CD8-positive, alpha-beta T cell (primary cell): ENCODE measurements at places on chromosomes 11 and 22.

DNA sequence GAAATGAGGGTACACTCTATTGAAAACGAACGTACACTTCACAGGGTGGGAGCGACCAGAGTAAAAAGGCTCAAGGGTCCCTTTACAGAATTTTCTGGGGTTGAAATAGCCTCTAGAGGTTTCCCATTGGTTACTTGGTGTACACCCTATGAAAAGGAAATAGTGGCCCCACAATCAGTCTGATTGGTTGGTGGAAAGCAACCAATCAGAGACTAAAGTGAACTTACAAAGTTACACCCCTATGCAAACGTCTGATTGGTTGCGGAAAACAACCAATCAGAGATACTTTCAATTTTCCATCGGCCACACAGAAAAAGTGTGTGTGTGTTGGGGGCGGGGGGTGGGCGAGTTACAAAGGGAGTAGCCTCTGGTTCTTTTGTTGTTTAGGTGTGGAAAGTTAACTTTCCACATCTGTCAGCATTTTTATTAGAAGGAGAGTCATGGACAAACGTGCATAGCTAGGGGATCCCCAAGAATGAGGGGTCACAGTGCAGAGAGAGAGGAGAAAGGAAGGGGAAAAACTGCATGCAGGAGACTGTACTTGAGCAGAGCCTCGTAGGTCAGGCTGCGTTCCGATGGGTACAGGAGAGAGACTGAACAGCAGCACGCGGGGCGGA is 1152.1 kb downstream of the TBC1D22A start:
- no peak for DNase-seq

DNA sequence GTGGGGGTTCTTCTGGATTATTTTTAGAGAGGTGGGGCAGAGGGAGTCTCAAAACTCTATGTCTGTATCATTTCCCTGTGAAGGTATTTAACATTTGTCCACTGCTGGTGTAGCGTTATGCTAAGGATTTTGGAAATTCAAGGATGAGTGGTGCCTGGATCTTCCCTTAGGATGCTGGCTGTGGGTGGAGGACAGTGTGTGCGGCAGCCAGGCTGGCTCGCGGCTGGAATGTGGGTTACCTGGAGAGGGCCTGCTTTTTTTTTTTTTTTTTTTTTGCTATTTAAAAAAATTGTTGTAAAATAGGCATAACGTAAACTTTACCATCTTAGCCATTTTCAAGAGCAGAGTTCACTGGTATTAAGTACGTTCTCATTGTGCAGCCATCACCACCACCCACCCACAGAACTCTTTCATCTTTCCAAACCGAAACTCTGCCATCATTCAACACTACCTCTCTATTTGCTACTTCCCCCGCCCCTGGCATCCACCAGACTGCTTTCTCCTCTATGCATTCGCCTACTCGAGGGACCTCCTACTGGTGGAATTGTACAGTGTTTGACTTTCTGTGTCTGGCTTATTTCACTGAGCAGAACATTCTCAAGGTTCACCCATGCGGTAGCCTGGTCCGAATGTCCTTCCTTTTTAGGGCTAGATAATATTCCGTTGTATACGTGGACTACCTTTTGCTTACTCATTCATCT is 67.1 kb downstream of the PARVB start:
- DNase-seq = no peak

GRCh38 chr11:10524471-10524870 is 16.5 kb downstream of the RNF141 start:
- DNase-seq = no peak

DNA sequence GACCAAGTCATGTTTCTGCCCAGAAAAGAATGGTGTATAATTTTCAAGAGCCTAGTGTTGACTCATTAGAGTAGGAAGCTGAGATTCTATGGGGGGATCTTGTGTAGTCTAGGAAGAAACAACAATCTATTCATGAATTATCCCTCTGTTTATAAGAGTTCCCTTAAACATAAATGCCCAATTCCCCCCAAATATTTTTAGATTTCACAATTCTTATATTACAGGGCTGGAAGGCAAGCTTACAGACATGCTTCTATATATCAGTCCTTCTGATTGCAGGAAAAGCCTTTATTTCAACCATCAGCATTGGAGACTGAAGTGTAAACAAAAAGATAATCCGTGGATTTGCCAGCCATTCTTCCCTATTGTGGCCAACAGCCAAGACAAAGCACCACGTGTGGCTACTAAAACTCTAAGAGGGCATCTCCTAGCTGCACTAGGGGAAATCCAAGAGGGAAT is 71.4 kb downstream of the NAT10 start:
- no peak for DNase-seq

DNA sequence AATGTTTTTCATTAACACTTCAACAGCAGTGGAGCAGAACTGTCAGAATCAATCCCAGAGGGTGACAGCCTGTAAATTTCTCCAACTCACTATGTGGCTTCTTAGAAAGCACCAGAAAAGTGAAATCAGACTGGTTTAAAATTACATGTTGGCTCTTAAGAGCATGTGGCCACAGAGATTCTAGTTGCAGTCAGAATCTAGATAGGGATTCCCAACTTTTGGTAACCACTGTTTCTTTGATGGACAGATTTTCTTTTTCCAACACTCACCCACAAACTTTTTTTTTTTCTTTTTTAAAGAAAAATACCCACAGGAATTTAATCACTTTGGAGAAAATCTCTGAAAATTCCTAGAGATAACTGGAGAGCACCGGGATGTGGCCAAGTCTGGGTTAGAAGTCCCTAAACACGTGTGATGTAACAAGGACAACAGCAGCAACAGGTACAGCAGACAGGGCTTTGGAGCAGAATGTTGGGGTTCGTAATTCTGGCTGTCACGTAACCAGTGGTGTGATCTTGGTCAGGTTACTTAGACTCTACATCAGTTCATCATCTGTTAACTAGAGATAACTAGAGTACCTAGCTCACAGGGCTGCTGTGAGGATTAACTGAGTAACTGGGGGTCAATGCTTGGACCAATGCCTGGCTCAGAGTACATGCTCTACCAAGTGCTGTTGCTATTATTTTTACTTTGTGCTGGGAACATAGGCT is 100.1 kb downstream of the NAT10 start:
- no peak for DNase-seq

DNA sequence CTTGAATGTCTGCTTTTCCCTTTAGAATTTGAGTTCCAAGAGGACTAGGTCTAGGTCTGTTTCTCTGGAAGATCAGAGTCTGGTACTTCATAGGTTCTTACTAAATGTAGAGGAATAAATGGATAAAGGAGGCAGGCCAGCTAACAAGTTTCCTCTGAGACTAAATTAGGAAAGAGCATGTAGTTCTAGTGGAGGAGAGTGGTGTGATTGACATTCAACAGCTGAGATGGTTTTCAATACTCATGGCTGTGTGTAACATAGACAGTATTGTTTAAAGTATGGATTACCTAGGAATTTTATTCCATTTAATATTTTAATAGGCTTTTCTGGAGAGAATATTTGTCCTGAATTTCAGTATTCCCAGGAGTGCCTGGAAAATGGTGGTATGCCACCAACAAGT is 364.7 kb downstream of the METTL15 start:
- no peak for DNase-seq

GRCh38 chr11:28999620-29000019 is 891.4 kb downstream of the METTL15 start:
- no peak for DNase-seq

GRCh38 chr11:74325649-74326645 is 14.5 kb upstream of the P4HA3 start:
- DNase-seq = no peak

DNA sequence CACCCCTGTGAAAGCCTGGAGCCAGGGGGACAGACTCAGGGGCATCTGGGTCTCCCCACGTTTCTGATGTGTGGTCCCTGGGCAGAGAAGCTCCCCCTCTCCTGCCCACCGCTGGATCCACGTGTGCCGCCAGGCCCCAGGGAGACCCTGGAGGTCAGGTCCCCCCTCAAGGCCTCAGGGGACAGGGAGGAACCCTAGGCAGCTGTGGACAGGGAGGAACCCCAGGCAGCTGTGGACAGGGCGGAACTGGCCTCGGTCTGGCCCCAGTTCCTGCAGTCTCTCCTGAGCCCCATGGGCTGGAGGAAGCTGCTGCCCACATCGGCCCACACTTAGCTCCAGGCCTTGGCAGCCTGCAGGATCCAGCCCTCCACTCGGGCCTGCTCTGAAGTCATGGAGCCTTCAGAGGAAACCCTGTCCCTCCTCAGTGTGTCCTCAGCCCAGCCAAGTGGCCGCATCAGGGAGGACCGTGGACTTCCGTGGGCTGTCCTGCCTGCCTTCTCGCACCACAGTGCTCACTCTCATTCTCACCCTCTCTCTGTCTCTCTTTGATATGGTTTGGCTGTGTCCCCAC is 127.7 kb downstream of the BRD1 start:
- DNase-seq = no peak

GRCh38 chr22:21849489-21849888 is 18.0 kb downstream of the MAPK1 start:
- no peak for DNase-seq

DNA sequence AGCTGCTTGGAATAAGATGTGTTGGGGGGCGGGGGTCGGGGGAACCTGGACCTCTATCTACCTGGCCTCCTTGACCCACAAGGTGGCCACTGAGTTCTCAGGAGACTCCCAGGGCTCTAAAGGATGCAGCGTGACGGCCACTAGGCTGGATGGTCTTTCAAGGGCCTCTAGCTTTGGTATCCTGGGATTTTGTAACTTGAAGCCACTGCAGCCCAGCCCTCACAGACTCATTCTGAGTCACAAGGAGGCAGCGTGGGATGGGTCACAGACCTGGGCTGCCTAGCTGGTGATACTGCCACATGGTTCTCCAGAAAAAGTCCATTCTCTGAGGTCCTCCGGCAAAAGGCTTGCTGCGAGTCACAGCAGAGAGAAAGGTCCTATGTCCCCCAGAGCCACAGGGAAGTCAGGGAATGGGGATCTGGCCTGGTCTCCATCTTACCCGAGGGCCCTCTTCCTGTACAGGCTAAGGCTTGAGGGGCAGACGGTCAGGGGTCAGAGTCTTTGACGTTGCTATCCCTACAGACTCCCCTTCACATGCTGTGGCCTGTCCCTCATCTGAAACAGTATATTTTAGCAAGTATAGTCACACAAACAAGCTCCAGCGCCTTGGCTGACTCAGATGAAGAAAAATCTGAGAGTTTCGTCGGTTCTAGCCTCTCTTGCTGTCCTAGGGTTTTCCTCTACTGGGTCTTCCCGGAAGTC is 52.4 kb downstream of the KCNC1 start:
- DNase-seq = no peak

GRCh38 chr22:29476116-29476515 is 3.9 kb upstream of the NEFH start:
- DNase-seq = no peak

DNA sequence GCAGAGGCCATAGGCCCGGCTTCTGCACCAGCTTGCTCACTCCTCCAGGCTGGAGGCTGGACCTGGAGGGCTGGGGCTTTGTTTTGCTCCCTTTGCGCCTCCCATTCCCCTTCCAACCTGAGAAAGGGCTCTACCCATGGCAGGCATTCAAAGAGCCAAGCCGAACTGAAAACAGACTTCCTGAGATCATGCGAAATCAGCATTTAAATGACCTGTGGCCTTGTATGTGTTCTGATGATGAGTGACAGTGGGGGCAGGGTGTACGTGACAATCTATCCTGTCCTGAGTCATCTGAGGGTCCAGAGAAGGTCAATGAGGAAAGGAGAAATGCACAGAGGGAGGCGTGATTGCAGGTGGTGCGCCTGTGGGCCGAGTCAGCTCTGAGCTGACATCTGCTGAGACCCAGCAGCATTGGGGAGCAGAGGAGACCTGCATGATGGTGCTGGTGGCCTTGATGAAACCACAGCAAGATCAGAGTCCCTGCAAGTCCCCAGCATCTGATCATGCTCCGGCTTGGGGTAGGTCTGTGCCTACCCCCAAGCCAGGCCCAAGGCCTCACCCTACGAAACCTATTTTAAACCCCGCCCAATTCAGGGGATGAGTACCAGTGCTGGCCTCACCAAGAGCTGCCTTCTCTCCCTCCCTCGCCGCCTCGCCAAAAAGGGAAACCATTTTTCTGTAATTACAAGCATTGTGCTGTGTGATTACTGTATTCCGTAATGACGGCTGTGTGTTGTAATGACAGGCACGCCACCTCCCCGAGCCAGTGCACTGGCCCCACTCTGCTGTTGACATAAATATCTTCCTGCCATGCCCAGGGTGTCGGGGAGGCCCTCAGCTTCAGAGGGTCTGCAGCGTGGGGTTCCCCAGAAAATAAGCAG is 95.2 kb upstream of the ANO1 start:
- DNase-seq = no peak

DNA sequence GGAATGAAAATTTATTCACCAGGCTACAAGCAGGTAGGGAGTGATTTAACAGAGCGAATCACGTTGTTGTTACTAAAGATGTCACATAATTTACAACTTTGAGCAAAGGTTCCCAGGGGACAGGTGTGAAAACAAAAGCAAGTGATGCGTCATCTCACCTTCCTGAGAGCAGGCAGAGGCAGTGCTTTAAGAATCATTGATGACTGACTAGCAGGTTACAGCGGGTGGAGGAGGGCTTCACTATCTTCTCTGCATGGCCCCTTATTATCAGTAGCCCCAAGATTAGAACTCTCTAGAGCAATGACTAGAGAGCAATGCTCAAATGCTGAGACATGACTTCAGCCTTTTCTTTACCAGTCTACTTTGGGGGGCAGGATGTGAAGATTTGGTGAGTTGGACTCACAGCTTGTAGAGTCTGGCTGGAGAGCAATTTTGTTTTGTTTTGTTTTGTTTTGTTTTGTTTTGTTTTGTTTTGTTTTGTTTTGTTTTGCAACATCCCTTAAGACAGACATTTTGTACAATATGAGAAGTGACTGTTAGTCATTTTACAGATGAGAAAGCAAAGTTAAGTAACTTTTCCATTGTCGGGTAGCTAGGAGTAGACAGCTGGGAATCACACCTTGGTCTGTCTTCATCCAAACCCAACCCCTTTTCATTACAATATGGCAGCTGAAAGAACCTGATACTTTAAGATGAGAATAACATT is 84.8 kb downstream of the SLC1A2 start:
- peak; percentile 69 for DNase-seq
